ENCODE measurements at places on chromosomes 5 and 9. TPM values are rescaled to one million over a fixed set of nuclear protein-coding genes. Genes with fewer than 3 reads are reported as not detected.

TLX3 gene
- total RNA-seq = 0.52 TPM

OGN gene
- not detected for total RNA-seq

GRCh38 chr9:137506702-137507171 lies 43.5 kb downstream of the PNPLA7 start:
- peaks cover 13% of the 10 kb centered on the region for H3K36me3 ChIP-seq
- H3K27ac ChIP-seq = peak overlapping the region; percentile 12
- H3K4me3 ChIP-seq = no peak overlapping the region
- no peak for DNase-seq
- peaks cover 7% of the 10 kb centered on the region for H3K4me1 ChIP-seq

DNA sequence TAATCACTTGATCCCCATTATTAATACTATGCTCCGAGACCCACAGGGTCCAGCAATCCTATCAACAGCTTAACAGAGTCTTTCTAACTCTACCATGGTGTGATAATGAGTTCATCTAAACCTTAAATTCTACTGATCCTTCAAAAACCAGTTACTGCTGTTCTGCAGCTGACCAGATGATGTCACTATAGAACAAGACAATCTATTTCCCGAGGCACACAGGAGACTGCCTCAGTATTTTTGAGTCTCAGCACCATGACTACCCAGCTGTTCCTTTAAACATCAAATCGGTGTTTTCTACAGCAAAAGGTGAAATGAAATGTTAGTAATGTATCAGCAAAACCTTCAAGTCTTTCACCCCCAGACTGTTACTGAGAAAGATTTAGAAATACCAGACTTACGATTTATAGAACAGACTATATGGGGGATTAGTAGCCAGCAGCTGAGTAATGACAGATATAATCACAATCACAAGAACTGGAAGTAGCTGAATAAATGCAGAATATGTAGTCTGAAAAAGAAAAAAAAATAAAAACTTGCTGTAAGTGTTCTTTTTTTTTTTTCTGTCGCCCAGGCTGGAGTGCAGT lies 16.9 kb downstream of the DNAJC18 start:
- H3K36me3 ChIP-seq = peaks cover 6% of the 10 kb centered on the region
- no peak overlapping the region for H3K27ac ChIP-seq
- H3K4me1 ChIP-seq = no peaks in the 10 kb centered on the region
- H3K4me3 ChIP-seq = no peak overlapping the region

DNA sequence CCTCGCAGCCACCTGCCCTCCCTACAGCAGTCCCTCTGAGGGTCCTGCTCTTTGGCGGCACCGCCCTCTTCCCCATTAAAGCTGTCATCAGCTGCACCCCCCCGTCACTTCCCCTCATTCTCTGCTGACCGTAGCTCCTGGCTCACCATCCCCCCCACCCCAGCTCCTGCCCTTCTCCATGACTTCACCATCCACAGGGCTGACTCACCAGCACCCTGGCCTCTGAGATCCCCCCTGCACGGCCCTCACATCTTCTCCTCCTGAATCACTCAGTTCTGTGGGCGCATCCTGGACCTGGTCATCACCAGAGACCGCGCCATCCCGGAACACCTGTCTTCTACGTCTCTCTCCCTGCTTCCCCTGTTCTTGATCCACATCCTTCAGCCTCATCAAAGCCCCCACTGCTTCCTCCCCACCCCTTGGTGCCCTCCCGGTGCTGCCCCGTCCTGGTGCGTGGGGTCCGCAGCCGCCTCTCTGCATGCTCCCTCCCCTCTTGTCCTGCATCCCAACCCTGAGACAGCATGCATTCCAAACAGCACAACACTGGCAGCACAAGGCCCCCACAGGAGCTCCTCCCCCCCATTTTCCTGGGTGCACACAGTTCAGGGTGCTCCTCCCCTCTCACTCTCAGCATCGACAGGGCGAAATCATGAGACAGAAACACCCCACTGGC lies 12.9 kb downstream of the FLT4 start:
- H3K36me3 ChIP-seq = no peaks in the 10 kb centered on the region
- no peak overlapping the region for H3K27ac ChIP-seq
- DNase-seq = no peak
- H3K4me1 ChIP-seq = peaks cover 5% of the 10 kb centered on the region
- H3K4me3 ChIP-seq = no peak overlapping the region

SARDH gene
- 4.5 TPM for total RNA-seq

GRCh38 chr9:1580215-1580614 lies 434.9 kb upstream of the SMARCA2 start:
- no peaks in the 10 kb centered on the region for H3K36me3 ChIP-seq
- no peak overlapping the region for H3K27ac ChIP-seq
- DNase-seq = no peak
- no peak overlapping the region for H3K4me3 ChIP-seq
- no peaks in the 10 kb centered on the region for H3K27me3 ChIP-seq

DNA sequence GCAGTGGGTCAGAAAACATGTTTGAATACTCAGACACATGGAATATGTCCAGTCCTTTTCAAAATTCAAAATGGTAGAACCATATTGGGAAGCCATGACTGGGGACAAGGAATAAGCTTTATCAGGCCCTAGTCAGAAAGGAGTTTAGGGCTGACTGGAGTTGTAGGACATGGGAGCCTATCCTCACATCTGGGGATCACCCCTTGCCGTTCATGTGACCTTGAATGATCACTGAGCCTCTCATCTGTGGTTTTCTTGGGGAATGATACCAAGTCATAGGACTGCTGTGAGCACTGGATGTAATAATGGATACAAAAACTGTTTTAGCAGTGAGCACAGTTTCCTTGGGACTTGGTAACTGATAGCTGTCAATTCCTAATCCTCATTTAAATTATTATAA lies 84.7 kb downstream of the IQGAP2 start:
- H3K36me3 ChIP-seq = no peaks in the 10 kb centered on the region
- no peak overlapping the region for H3K27ac ChIP-seq
- no peak for DNase-seq
- no peak overlapping the region for H3K4me3 ChIP-seq
- no peaks in the 10 kb centered on the region for H3K27me3 ChIP-seq

DNA sequence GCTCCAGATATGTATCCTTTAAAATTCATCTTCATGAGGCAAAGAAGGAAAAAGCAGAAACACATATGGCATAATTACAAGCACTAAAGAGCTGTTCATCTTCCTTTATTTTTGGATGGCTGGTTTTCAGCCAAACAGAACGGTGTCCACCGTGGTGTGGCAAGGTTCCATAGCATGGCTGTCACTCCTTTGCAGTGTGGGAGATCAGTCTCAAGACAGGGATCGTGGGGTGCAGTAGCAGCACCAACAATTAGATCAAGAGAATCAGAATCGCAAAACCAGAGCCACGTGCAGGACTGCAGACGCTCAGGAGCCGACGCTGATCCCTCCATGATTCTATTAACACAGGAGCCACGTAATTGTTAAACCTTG lies 79.5 kb downstream of the SEMA4D start:
- no peak for DNase-seq
- H3K27me3 ChIP-seq = peaks cover 89% of the 10 kb centered on the region
- no peak overlapping the region for H3K4me3 ChIP-seq
- peaks cover 3% of the 10 kb centered on the region for H3K4me1 ChIP-seq
- no peaks in the 10 kb centered on the region for H3K36me3 ChIP-seq

FSTL4 gene
- 2.0 TPM for total RNA-seq

DNA sequence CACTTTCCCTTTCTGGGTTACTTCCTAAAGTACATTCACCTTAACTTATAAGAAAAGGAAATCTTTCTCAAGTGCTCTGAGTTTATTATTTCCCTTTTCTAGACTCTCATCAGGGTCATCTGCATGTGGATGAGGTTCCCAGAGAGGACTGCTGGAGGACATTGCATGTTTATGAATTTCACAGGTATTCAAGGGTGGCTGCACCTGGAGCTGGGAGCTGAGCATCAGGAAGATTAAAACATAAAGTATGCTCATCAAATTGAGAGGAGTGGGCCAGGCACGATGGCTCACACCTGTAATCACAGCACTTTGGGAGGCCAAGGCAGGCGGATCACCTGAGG lies 34.7 kb upstream of the PLIN2 start:
- H3K4me1 ChIP-seq = peaks cover 4% of the 10 kb centered on the region
- no peaks in the 10 kb centered on the region for H3K36me3 ChIP-seq
- no peak overlapping the region for H3K27ac ChIP-seq
- DNase-seq = no peak

GRCh38 chr5:172868924-172869591 lies 35.0 kb downstream of the ERGIC1 start:
- no peaks in the 10 kb centered on the region for H3K27me3 ChIP-seq
- peaks cover 37% of the 10 kb centered on the region for H3K4me1 ChIP-seq
- DNase-seq = no peak
- H3K27ac ChIP-seq = no peak overlapping the region

- no peaks in the 10 kb centered on the region for H3K27me3 ChIP-seq
- no peak overlapping the region for H3K4me3 ChIP-seq
- H3K4me1 ChIP-seq = peaks cover 44% of the 10 kb centered on the region
- H3K27ac ChIP-seq = no peak overlapping the region
- H3K36me3 ChIP-seq = peaks cover 2% of the 10 kb centered on the region
Observed at GRCh38 chr5:133370904-133371303, 241.4 kb downstream of the FSTL4 start.

DNA sequence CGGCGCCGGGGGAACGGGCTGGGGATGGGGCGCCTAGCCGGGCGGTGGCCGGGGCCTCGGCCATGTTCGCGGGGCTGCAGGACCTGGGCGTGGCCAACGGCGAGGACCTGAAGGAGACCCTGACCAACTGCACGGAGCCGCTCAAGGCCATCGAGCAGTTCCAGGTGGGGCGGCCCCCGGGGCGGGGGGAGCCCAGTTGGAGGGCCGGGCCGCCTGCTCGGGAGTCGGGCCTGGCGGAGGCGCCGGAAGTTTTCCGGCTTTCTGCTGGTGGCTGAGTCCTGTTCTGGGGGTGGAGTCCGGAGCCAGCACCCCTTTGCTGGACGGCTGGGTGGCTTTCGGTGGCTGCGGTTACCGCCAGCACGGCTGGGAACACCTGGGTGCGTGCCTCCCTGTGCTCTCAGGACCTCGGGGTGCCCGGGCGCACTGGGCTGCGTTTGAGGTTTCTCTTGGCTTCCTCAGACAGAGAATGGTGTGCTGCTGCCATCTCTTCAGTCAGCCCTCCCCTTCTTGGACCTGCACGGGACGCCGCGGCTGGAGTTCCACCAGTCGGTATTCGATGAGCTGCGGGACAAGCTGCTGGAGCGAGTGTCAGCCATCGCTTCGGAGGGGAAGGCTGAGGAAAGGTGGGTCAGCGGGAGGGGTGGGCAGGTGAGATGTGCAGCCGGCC lies 454 bp downstream of the NELFB start:
- no peak for DNase-seq
- peaks cover 3% of the 10 kb centered on the region for H3K27me3 ChIP-seq
- H3K4me1 ChIP-seq = peaks cover 13% of the 10 kb centered on the region

- H3K36me3 ChIP-seq = no peaks in the 10 kb centered on the region
- H3K27ac ChIP-seq = no peak overlapping the region
- no peaks in the 10 kb centered on the region for H3K4me1 ChIP-seq
- peak; percentile 16 for DNase-seq
Observed at GRCh38 chr5:157471709-157472108, 11.7 kb downstream of the NIPAL4 start.

- no peaks in the 10 kb centered on the region for H3K27me3 ChIP-seq
- no peak for DNase-seq
Observed at GRCh38 chr5:43422143-43422542, 10.0 kb upstream of the CCL28 start.
